ENCODE measurements at places on chromosomes 5 and 9. TPM values are rescaled to one million over a fixed set of nuclear protein-coding genes. Genes with fewer than 3 reads are reported as not detected.

NINJ1 gene
- total RNA-seq: 74.8 TPM

SMC2 gene
- 23.7 TPM for total RNA-seq

ADCY2 gene
- total RNA-seq: not detected

LHX2 gene
- 5.0 TPM for total RNA-seq

CDH6 gene
- 0.07 TPM for total RNA-seq

FOXI1 gene
- total RNA-seq: not detected
